Hematopoietic multipotent progenitor cell treated with erythropoietin and hydrocortisone succinate and interleukin-3 and kit ligand, for 6 days (in vitro differentiated cells): ENCODE measurements at places on chromosomes 4 and X.

GRCh38 chr4:32102896-32103295, 1382.7 kb downstream of the PCDH7 start:
- no peak for DNase-seq

DNA sequence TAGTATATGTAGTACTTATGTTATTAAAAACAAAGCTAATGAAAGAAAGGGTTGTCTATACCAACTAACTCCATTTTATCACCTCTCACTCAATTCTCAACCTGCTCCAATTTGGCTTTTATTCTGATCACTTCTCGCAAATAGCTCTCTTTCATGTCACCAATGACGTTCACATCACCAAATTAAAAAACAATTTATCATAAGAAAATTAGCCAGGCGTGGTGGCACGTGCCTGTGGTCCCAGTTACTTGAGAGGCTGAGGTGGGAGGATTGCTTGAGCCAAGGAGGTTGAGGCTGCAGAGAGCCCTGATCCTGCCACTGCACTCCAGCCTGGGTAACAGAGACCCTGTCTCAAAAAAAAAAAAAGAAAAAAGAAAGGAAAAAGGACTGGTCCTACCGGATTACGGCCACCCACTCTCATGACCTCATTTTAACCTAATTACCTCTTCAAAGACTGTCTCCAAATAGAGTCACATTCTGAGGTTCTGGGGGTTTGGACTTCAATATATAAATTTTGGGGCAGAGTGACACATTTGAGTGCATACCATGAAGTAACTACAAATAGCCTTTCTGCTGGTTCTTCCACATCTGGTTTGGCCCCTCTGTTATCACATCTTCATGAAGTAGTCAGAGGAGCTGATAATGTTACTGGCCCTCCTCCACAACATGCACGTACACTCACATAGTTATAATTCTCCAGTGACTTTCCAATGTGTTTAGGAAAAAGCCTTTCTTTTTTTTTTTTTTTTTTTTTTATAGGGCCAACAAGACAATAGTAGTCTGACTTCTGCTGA, 15.8 kb upstream of the RBMX start:
- peak; percentile 67 for DNase-seq

DNA sequence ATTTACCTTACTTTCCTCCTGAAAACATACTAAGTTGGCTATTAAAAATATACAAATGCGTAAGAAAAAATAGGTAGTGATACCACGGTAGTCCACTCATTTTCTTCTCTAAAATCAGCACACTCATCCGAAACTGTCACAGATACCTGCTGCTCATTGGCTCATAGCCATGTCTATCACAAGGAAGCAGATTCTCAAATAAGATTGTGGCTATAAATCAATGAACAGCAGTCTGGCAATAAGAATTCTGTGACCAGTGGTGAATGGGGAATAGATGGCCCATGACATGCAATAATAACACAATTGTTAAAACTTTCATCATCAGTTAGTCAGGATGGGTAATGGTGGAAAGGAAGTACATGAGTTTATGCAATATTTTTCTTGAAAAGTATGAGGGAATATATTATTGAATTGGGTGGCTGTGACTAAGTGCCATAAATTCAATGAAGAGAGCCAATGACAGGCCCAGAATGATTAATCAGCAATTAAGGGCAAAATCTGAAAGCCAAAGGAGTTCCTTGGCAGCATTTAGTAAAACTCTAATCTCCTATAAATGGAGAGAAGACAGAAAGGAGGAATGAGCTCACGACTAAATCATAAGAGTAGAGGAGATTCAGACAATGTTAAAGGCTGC, 202.3 kb upstream of the NEIL3 start:
- no peak for DNase-seq

DNA sequence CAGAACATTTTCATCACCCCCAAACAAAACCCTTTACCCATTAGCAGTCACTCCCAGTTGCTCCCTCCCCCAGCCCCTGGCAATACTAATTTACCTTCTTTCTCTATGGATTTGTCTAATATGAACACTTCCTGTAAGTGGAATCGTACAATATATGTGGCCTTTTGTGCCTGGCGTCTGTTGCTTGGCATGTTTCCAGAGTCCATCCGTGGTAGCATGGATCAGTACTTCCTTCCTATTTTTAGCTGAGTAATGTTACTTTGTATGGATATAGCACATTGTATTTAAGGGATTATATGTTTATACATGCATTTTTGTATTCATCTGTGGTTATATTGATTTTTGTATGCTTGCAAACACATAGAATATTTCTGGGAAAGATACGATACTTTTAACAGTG, 48.2 kb downstream of the PPEF1 start:
- DNase-seq, result no peak

- peak; percentile 47 for DNase-seq
These were observed 206.3 kb downstream of the ARHGAP24 start for GRCh38 chr4:85681221-85681657.

DNA sequence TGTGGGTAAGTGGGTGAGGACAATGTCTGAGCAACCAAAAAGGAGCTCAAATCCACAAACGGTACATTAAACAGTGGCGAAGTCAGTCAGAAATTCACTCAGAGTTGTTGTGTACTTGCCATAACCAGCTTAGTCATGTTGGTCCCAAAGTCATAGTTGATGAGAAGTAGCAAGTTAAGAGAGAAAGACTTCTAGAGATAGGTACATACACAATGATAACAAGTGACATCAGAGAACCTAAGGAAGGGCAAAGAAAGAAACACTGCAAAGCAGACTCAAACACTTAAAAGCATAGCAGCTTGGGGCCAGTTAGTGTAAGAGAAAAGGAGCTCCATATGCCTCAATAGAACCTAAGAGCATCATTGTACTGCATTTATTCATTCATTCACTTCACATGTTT, 30.2 kb downstream of the DYNLT3 start:
- no peak for DNase-seq

- no peak for DNase-seq
These were observed 72.8 kb downstream of the DHX15 start for GRCh38 chr4:24511371-24512063.
